Right cardiac atrium (tissue), 5 donors: ENCODE measurements at places on chromosomes 2 and 18.

DNA sequence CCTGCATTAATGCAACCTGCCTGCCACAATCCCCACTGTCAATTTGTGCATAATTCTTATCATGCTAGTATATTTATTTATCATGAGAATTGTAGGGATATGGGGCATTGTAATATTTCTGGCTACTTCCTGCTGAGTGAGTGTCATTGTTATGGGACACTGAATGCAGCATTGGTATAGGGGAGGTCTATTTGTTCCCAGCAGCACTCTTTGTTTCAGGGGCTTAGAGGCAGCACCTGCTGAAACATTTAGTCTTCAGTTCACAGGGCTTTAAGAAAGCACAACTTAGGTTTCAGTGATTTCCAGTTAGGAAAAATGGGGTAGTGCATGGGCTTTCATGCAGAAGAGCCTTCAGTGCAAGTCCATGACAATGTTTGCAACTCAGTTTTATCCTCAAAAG lies 23.6 kb downstream of the SULT1C3 start:
- no peak for DNase-seq

DNA sequence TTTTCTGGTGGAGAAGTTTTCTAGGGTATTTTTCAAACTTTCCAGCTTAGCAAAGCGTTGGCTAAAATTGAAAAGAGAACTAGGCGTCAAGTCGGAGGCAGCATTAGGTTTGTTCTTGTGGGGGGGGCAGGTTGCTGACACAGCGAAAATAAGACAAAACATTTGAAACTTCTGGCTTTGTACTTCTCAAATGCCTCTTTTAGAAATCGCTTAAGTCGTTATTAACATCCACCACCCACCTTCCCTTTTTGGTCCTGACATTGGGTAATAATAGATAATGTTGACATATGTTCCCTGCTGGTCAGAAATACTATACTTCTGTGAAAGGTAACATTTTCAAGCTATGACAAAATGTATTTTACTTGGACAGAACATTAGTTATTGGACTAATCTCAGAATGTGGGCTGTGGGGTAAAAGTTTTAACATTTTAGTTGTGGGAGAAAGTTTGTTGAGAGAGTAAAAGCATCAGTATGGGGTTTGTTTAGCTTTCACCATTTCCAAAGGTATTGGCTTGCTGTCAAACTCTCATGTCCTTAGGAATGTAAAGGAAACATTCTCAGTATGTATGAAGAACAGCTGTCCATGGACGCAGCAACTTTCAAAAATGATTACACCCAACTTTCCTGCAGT lies 88.1 kb upstream of the ZEB2 start:
- DNase-seq, result peak; percentile 33

DNA sequence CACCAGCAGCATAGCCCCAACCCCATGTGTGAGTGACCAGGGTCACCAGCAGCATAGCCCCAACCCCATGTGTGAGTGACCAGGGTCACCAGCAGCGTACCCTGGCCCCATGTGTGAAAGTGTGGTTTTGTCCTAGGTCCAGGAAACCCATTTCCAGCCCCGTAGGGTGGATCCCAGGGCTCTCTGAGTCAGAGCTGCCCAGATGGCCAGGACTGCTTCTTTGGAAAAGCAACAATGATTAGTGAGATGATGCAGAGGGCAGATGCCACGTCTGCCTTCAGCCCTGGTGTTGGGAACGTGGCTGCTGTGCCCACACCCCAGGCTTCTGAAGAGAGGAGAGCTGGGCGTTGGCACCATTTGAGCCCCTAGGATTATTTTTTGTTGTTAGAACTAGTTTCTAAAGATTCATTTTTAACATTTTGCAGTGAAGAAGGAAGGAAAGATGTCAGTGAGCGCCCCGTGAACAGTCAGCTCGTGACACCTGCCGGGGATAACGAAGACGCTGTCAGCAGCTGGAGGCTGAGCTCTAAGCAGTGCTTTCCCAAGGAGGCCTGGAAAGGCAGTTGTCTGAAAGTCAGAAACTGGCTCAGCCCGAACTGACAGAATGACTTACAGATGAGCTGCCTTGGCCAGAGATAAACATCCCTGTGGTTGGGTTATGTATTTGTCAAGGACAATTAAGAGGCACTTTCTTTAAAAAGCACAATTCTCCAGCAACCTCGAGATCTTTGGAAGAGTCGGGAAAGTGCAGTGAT lies 32.1 kb upstream of the KCNG2 start:
- no peak for DNase-seq

GRCh38 chr2:75287624-75288316 lies 88.5 kb upstream of the TACR1 start:
- no peak for DNase-seq

- no peak for DNase-seq
Observed at GRCh38 chr2:16031848-16032159, 91.5 kb downstream of the MYCN start.

DNA sequence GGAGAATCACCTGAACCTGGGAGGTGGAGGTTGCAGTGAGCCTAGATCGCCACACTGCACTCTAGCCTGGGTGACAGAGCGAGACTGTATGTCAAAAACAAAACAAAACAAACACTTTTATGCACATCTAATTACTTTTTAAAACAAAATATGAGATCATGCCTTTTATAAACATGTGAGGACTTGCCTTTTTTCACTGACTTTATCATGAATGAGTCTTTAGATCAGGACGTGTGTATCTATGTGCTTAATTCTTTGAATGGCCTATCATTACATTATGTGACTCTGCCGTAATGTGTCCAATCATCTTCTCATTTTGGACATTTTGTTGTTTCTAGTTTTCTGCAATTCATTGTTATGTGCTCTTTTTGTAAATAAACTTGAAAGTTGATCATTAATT lies 58.7 kb downstream of the FAM117B start:
- no peak for DNase-seq

DNA sequence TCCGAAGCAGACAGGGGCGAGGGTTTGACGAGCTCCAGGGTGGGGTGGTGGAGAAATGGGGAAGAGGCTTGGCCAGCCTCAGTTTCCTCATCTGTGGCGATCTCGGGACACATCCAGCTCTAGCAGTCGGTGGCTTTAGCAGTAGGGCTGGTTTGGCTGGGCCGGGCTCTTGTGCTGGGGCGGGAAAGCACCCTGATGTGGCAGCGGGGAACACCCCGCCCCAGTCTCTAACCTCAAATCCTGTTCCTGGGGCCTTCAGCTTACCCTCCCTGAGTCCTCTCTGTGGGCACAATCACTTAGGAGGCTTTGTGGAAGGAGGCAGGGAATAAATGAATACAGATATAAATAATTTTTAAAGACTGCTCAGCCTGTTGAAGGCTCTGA lies 26.5 kb upstream of the MCFD2 start:
- peak; percentile 70 for DNase-seq

DNA sequence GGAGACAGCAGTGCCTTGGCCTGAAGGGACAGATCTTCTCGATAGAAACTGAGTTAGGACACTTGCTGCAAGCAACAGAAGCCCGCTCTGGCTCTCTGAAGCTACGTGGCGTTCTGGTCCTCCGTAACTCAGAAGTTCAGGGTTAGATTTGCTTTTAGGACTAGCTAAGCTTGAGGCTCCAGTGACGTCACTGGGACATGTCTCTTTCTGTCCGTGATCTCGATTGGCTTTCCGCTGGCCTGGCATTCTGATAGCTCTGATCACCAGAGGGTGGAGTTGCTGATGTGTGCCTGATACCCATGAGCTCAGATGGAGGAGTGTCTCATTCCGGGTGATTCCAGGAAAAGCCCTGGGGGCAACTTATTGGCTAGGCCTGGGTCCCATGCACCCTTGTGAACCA lies 75.0 kb downstream of the GLI2 start:
- DNase-seq, result no peak

DNA sequence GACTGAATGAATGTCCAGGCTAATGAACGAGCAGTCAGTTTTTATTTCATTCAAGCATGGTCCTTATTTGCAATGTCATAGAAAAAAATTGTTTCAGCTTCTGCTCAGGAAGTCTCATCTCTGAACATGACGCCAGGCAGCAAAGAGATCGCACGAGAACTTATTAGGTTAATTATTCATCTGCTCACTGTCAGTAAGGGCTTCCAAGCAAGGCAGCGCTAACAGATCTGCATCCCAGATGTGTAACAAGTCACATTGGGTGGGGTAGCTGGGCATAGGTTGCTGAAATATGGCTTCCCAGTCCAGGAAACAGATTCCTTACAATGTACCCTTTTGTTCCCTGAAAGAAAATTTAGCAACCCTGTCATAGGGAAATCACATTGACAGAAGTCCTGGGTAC lies 63.5 kb downstream of the ANKRD44 start:
- DNase-seq, result no peak

- no peak for DNase-seq
Observed at GRCh38 chr2:176769499-176770370, 442.9 kb upstream of the HNRNPA3 start.

DNA sequence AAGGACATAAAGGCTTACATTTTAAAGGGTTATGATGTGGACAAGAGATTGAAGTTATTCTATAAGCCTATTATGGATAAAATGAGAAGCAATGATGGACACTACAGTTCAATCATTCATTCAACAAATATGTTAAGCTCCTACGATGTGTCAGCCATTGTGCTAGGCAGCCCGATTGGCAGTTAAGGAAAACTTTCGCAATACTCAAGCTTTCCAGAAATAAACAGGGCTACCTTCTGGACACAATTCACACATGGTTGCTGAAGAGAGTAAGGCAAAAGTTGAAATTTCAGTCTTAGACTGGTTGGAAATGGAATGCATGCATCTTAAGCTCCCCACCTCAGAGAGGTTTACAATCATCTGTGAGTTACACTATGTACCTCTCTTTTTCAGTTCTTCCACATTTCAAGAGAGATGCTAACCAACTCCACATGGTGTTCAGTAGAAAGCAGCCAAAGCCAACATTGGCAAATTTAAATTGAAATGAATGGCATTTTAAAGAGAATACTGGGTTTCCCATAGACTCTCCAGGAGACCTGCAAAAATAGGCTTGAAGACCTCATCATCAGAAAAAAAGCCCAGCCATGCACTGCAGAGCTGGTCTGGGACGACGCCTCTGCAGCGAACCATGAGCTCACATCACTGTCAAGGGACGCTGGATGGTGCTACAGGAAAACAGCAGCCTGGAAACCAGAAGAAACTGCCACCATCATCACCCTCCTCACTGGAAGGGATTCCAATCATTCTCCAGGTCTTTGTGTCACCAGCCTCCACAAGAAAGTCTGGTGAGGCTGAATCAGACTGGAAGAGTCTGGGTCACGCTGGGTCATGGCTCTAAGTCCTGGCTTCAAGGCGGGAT lies 276.3 kb downstream of the AFF3 start:
- DNase-seq, result no peak
